Stomach (tissue), 19 donors: ENCODE measurements at places on chromosomes 5 and 9. TPM values are rescaled to one million over a fixed set of nuclear protein-coding genes. Genes with fewer than 3 reads are reported as not detected.
A peak's percentile ranks its signal among the peaks of the same experiment; 100 is the strongest.

- no peak for DNase-seq
Observed at GRCh38 chr9:5767968-5768932, 64.7 kb downstream of the ERMP1 start.

Gene EEIG1
- total RNA-seq = 183 TPM

Gene CCL28
- total RNA-seq = 23.3 TPM

DNA sequence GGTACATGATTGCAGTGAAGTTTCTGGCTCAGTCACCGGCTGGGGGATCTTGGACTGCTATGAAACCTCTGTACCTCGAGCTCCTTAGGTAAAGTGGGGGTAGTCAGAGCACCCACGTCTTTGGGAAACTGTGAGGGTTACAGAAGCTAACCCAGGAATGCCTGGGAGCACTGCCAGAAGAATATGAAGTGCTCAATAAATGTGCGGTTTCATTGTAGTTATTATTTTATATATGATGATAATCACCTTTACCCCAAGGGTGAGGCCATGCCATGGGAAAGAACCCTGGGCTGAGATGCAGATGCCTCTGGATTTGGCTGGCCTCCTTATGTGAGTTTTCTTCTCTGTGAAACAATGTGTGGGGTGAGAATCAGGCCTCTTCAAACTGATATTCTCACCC lies 3.7 kb downstream of the NPR3 start:
- DNase-seq = no peak

DNA sequence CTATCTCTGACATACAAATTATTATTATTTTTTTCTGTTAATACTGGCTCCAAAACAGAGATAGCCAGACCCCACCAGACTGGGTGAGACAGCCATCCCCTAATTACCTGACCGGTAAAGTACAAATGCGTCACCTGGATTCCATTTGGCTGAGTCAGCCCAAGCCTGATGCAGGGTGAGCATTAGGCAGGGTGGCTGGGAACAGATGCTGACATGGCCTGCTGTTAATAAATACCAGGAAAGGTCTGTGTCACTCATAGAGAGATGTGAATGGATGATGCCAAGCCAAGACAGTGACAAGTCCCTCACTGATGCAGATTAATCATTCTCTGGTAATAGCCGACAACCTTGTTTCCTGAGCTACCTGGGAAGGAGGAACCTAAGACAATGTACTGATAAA lies 183.5 kb downstream of the TRIM32 start:
- peak; percentile 46 for DNase-seq
